Diencephalon (tissue), 1 donor: ENCODE measurements at places on chromosomes 5 and 9. TPM values are rescaled to one million over a fixed set of nuclear protein-coding genes. Genes with fewer than 3 reads are reported as not detected.

NTRK2 gene
- total RNA-seq, result 272 TPM

FOXI1 gene
- not detected for total RNA-seq

ITK gene
- 0.23 TPM for total RNA-seq

GALT gene
- 42.7 TPM for total RNA-seq
